ENCODE measurements at places on chromosomes 7 and 10.

GRCh38 chr7:14233868-14234369 lies 244.5 kb upstream of the ETV1 start:
- DNase-seq, result no peak

- DNase-seq, result no peak
These were observed 104.0 kb downstream of the SLIT1 start for GRCh38 chr10:97081621-97082235.

DNA sequence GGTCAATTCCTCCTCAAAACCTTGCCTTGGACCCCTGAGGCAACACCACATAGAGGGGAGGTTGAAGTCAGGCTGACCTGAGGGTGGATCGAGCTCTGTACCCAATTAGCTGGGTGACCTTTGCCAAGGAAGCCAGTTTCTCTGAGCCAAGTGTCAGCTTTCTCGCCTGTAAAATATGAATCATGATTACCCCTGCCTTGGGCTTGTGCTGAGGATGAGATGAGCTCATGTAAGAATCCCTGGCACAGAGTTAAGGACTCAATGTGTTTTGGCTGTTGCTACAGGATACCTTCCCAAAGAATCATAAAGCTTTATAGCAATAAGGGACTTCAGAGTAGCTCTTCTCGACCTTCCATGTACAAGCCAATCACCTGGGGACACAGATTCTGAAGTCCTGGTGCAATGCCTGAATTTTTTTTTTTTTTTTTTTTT lies 43.5 kb upstream of the CACUL1 start:
- DNase-seq, result no peak

DNA sequence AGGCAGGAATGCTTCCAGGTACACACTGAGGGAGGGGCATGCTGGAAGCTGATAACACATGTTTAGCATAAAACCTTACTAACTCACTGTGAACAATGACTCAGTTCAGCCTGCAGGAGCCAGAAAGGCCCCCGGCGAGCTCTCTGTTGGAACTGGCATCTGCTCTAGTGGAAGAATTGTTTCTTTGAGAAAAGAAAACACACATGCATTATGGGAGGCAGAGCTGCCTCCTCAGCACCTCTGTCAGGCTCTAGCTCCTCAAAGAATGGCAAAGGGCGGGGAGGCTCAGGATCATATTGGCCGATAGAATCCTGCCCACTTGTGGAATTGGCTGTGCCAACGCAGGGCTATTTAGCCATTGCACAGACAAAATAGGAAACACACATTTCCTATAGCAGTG lies 338.3 kb downstream of the CXCL12 start:
- DNase-seq, result no peak

GRCh38 chr7:83655951-83656556 lies 7.1 kb upstream of the SEMA3E start:
- DNase-seq, result no peak

GRCh38 chr10:91838199-91838598 lies 40.0 kb downstream of the TNKS2 start:
- DNase-seq, result no peak

GRCh38 chr10:44459671-44460070 lies 74.8 kb upstream of the CXCL12 start:
- DNase-seq, result no peak

All from C1 segment of cervical spinal cord (tissue), 14 donors.